AML-193 (cell line): ENCODE measurements at places on chromosomes 2 and 18.

DNA sequence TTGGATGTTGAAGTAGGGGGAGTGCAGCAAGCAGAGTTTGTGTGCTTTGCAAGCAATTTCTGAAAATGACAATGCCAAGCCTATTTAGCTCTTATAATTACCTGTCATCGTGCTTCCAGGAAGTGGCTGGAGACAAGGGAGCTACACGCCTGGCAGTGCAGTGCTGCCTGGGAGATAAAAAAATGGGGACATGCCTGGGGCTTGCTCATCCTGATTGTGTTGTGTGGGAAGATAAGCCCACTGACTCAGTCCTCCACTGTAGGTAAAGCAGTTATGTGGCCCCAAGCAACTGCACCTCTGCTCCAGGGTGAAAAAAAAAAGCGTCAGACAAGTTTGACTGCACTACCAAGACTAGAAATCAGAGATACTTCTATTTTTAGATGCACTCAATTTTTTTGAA lies 396.9 kb upstream of the NXPH2 start:
- no peak for DNase-seq

- DNase-seq = no peak
These were observed 2.2 kb upstream of the GPR148 start for GRCh38 chr2:130726614-130727180.

DNA sequence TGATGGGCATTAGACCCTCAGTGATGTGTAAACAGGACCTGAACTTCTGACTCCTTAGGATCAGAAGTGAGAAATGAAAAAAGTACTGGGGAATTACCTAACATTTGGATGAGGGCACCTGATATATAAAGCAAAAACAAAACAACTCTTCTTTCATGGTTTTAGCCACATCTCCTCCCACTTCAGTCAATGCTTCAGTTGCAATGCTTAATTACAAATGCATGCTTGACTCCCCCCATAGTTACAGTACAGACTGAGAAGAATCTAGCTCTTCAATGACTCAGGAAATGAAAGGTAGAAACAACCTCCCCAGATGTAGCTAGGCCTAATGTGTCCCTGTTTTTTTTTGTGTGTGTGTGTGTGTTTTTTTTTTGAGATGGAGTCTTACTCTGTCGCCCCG lies 276.8 kb upstream of the POU3F3 start:
- no peak for DNase-seq

GRCh38 chr18:21525916-21526315 lies 74.6 kb downstream of the ESCO1 start:
- DNase-seq = no peak
